ENCODE measurements at places on chromosomes 4 and X. TPM values are rescaled to one million over a fixed set of nuclear protein-coding genes. Genes with fewer than 3 reads are reported as not detected.

The DTHD1 gene
- 0.71 TPM for total RNA-seq

The COL25A1 gene
- 6.5 TPM for total RNA-seq

The NAT8L gene
- total RNA-seq = 1.3 TPM

The RHOXF2 gene
- total RNA-seq = not detected

The NWD2 gene
- total RNA-seq = 0.63 TPM

The TBC1D9 gene
- total RNA-seq = 17.5 TPM

The KLHL13 gene
- 1.8 TPM for total RNA-seq

DNA sequence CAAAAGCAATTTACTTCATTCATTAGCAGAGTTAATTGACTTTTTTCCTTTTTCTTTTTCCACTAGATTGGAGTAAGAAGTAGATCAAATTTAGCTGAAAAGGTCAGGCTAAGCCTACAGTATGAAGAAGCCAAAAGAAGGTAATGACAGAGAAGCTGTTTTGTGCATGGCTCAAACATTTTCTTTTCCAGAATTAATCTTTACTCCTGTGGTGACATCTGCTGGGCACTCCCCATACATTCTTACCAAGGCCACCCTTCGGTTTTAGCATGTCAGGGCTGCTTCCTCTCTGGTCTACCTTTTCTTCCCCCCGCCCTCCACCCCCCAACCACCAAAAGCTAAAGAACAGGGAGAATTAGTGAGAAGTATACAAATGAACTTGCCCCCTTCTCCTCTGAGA, 70.2 kb downstream of the CLDN22 start:
- H3K4me3 ChIP-seq = no peak overlapping the region
- peaks cover 14% of the 10 kb centered on the region for H3K36me3 ChIP-seq
- H3K4me1 ChIP-seq = no peaks in the 10 kb centered on the region
- H3K27me3 ChIP-seq = no peaks in the 10 kb centered on the region
- no peak overlapping the region for H3K27ac ChIP-seq

DNA sequence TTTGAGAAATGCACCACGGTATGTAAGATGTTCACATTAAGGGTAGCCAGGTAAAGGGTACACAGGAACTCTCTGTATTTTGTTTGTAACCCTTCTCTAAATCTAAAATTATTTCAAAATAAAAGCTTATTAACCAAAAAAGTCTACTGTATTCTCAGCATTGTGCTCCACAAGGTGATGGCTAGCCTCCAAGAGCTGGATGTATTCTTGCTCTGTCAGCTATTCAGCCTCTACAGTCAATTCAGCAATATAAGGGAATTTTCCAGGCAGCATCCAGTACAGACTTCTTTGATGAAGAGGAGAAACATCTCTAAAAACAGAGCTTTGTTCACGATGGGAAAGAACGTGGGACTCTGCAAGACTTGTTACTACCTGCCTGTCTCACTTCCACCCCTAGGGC, 63.5 kb upstream of the MAOA start:
- peak; percentile 45 for DNase-seq
- H3K36me3 ChIP-seq = no peaks in the 10 kb centered on the region
- H3K27me3 ChIP-seq = no peaks in the 10 kb centered on the region
- no peak overlapping the region for H3K4me3 ChIP-seq
- H3K4me1 ChIP-seq = no peaks in the 10 kb centered on the region

- no peaks in the 10 kb centered on the region for H3K36me3 ChIP-seq
- DNase-seq = no peak
- H3K4me3 ChIP-seq = no peak overlapping the region
- H3K4me1 ChIP-seq = no peaks in the 10 kb centered on the region
Measured at GRCh38 chrX:1283741-1284140, 15.1 kb downstream of the CSF2RA start.

GRCh38 chr4:90718931-90719330, 591.7 kb downstream of the CCSER1 start:
- no peaks in the 10 kb centered on the region for H3K36me3 ChIP-seq
- DNase-seq = peak; percentile 80
- no peaks in the 10 kb centered on the region for H3K4me1 ChIP-seq
- no peak overlapping the region for H3K27ac ChIP-seq
- H3K4me3 ChIP-seq = no peak overlapping the region

DNA sequence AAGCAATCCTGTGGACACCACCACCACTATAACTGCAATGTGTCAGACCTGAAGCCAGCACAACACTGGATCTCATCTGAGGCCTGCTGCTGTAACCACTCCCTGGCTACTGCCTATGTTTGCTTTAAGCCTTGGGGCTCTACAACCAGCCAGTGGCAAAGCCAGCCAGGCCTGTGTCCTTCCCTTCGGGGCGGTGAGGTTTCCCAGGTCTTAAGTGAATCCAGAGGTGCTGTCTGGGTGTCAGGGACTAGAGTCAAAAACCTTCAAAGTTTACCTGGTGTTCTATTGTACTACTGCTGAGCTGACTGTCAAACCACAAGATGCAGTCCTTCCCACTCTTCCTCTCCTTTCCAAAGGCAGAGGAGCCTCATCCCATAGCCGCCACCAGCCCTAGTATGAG, 750.5 kb downstream of the FAM133A start:
- no peak overlapping the region for H3K27ac ChIP-seq
- H3K4me3 ChIP-seq = no peak overlapping the region
- no peaks in the 10 kb centered on the region for H3K27me3 ChIP-seq
- DNase-seq = no peak

GRCh38 chr4:164601653-164602052, 152.3 kb upstream of the SMIM31 start:
- no peaks in the 10 kb centered on the region for H3K4me1 ChIP-seq
- no peaks in the 10 kb centered on the region for H3K36me3 ChIP-seq
- no peak overlapping the region for H3K4me3 ChIP-seq
- H3K27ac ChIP-seq = no peak overlapping the region
- DNase-seq = no peak
- no peaks in the 10 kb centered on the region for H3K27me3 ChIP-seq

DNA sequence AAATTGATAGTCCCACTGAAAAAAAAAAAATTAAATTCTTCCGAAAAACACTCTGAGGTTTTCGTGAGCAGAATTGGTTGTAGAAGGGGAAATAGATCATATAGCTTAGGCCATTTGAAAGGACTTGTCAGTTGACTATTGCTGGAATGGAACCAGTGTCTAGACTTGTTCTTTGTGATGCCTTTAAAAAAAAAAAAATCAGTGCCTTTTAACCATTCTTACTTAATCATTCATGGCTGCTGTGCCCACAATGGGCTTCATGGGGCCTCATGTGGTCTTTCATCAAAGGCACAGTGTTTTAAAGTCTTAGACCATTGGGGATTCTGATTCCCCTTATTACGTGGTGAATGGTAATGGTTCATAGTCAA, 139.3 kb downstream of the AFF1 start:
- peak overlapping the region; percentile 27 for H3K27ac ChIP-seq
- peaks cover 75% of the 10 kb centered on the region for H3K4me1 ChIP-seq
- no peaks in the 10 kb centered on the region for H3K27me3 ChIP-seq
- H3K4me3 ChIP-seq = no peak overlapping the region

GRCh38 chr4:48907706-48908477, 1.3 kb upstream of the OCIAD2 start:
- no peak overlapping the region for H3K4me3 ChIP-seq
- H3K27me3 ChIP-seq = no peaks in the 10 kb centered on the region
- peak; percentile 37 for DNase-seq
- H3K27ac ChIP-seq = no peak overlapping the region
- peaks cover 14% of the 10 kb centered on the region for H3K4me1 ChIP-seq

- no peaks in the 10 kb centered on the region for H3K4me1 ChIP-seq
- H3K27ac ChIP-seq = no peak overlapping the region
- no peaks in the 10 kb centered on the region for H3K27me3 ChIP-seq
Measured at GRCh38 chrX:85111347-85111746, 107.7 kb downstream of the APOOL start.

GRCh38 chr4:123786163-123786915, 389.7 kb downstream of the SPRY1 start:
- no peaks in the 10 kb centered on the region for H3K27me3 ChIP-seq
- peaks cover 4% of the 10 kb centered on the region for H3K4me1 ChIP-seq
- DNase-seq = no peak
- no peak overlapping the region for H3K4me3 ChIP-seq

DNA sequence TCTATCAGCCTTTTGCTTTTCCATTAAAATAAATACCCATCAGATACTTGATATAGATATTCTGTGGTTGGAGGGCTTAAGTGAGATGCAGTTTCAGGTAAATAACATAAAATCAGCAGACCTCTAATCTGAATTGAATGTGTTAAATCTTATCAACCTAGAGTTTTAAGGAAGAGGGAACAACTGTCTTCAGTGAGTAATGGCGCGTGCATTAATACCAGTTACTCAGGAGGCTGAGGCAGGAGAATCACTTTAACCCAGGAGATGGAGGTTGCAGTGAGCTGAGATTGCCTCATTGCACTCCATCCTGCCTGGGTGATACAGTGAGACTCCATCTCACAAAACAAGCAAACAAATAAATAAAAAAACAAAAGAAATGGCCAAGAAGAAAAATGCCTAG, 54.3 kb downstream of the FAT4 start:
- no peak overlapping the region for H3K4me3 ChIP-seq
- H3K27me3 ChIP-seq = no peaks in the 10 kb centered on the region

- H3K27me3 ChIP-seq = no peaks in the 10 kb centered on the region
- H3K4me3 ChIP-seq = no peak overlapping the region
- no peak overlapping the region for H3K27ac ChIP-seq
Measured at GRCh38 chrX:34877436-34877835, 65.2 kb upstream of the FAM47B start.

DNA sequence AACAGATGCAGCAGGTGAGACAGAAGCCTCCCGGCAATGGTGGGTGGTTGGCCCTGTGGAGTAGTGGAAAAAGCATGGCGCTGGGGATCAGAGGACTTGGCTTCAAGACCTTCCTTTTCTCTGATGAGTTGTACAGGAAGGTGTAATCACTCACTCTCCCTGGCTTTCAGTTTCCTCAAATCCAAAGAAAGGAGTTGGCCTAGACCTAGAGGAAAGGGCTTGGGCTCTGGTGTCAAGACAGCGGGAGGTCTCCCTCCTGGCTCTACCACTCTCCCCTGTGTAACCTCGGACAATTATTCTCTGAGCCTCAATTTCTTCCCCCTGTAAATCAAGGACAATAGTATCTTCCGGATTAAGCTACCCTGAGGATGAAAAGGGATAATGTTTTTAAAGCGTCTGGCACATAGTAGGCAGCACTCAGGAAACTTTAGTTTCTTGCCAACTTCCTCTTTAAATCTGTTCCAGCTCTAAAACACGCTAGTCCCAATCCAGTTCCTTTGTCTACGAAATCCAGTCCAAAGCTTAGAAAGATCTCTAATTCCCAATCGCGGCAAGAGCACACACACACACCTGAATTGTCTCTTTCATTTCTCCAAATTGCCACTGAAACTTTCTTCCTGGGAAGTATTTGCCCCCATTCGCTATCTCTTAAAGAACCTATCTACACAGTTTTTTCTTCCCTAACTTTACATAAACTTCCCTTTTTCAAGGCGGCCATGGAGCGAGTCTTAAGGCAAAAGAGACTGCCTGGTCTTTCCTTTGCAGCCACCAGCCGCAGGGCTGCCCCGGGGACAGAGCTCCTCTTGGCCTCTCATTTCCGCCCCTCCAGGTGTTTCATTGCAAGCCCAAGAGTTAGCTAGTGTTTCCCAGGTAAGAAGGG, 29.9 kb upstream of the GPC4 start:
- H3K4me3 ChIP-seq = no peak overlapping the region
- H3K4me1 ChIP-seq = no peaks in the 10 kb centered on the region
- H3K36me3 ChIP-seq = no peaks in the 10 kb centered on the region
- no peaks in the 10 kb centered on the region for H3K27me3 ChIP-seq

DNA sequence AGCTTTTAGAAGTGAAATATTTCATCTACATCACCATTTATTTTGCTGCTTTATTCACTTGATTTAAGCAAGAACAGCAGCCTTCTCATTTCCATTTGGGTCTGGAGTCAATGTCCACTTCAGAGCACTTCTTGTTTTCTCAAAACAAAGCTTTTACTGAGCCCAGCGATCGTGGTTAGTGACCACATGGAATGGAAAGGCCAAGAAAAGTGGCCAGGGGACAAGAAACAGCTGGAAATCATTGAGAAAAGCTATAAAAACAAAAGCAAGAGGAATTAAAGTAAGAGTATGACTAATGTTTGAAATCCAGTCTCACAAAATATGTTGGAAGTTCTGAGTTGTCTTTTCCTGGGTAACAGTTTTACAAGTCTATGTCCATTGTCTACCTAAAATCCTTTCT, 328.4 kb upstream of the INTU start:
- no peaks in the 10 kb centered on the region for H3K4me1 ChIP-seq
- H3K27ac ChIP-seq = no peak overlapping the region
- no peak for DNase-seq

GRCh38 chr4:21307709-21308108, 607.5 kb downstream of the PACRGL start:
- H3K4me1 ChIP-seq = peaks cover 18% of the 10 kb centered on the region
- no peaks in the 10 kb centered on the region for H3K27me3 ChIP-seq
- peak overlapping the region; percentile 82 for H3K27ac ChIP-seq
- H3K36me3 ChIP-seq = no peaks in the 10 kb centered on the region

GRCh38 chr4:28228561-28229491, 1368.2 kb downstream of the STIM2 start:
- H3K27ac ChIP-seq = no peak overlapping the region
- H3K36me3 ChIP-seq = no peaks in the 10 kb centered on the region
- H3K27me3 ChIP-seq = no peaks in the 10 kb centered on the region
- H3K4me3 ChIP-seq = no peak overlapping the region

- H3K4me3 ChIP-seq = no peak overlapping the region
- peaks cover 2% of the 10 kb centered on the region for H3K27me3 ChIP-seq
Measured at GRCh38 chrX:49959602-49960001, 37.2 kb downstream of the CLCN5 start.

GRCh38 chr4:81287101-81287500, 72.1 kb upstream of the PRKG2 start:
- no peak overlapping the region for H3K4me3 ChIP-seq
- DNase-seq = no peak
- H3K4me1 ChIP-seq = no peaks in the 10 kb centered on the region
- H3K36me3 ChIP-seq = no peaks in the 10 kb centered on the region

DNA sequence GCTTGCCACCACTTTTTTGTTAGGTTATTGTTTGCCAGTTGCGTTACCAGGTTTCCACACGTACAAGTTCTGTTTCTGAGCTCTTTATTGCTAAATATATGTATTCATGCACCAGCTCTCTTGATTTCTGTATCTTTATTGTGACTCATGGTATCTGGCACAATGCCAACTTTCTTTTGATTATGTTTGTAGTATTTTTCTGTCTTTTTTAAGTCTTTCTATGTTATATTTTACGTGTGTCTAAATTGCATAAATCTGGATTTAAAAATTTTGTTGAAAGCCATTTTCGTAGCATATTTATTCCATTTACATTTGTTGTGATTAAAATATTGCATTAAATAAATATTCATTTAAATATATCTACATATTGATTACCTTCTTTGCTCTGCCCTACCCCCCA, 73.8 kb downstream of the KDM6A start:
- H3K36me3 ChIP-seq = no peaks in the 10 kb centered on the region
- DNase-seq = no peak
- H3K27ac ChIP-seq = no peak overlapping the region
- no peak overlapping the region for H3K4me3 ChIP-seq

Data from thyroid gland (tissue), 4 donors.